ENCODE measurements at places on chromosomes 7 and 10.

GRCh38 chr7:126016722-126017121, 1087.1 kb upstream of the POT1 start:
- DNase-seq: no peak

GRCh38 chr10:26781797-26782196, 79.0 kb downstream of the ABI1 start:
- DNase-seq: peak; percentile 5

DNA sequence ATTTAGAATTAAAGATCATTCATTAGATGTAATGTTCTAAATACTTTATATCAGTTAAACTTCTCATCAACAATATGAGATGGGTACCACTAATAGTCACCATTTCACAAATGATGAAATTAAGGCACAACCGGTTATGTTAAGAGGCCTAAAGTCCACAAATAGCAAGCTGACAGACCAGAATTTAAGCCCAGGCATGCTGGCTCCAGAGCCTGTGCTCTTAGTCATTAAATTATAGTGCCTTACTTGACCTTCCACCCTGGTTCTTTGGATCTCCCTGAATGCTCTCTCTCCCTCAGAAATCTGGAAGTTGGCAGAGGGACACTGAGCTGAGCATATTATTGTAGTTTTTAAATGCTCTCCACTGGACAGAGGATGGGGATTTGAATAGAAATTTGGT, 3.6 kb downstream of the LIPN start:
- no peak for DNase-seq

- no peak for DNase-seq
These were observed 205.6 kb upstream of the PFKP start for GRCh38 chr10:2861632-2862210.

GRCh38 chr10:8731121-8732095, 676.9 kb downstream of the GATA3 start:
- DNase-seq: no peak

GRCh38 chr10:132481690-132482089, 55.9 kb upstream of the INPP5A start:
- no peak for DNase-seq

- no peak for DNase-seq
These were observed 568.0 kb downstream of the POM121L12 start for GRCh38 chr7:53603461-53603860.

DNA sequence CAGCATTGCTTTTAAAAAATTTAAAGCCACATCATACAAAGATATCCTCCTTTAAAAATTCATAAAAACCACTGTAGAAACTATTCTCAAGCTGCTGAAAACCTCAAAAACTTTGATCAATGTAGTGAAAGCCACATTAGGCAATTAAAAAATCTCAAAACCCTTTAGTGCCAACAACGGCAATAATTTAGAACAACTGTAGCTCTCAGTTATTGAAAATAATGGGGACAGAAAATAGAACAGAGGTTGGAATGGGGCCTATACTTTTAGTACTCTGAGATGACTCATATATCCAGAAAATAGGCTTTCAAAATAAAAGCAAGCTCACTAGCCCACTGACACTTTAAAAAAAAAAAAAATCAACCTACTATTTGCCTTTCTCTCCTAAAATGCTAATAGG, 87.5 kb downstream of the GSAP start:
- DNase-seq: no peak

DNA sequence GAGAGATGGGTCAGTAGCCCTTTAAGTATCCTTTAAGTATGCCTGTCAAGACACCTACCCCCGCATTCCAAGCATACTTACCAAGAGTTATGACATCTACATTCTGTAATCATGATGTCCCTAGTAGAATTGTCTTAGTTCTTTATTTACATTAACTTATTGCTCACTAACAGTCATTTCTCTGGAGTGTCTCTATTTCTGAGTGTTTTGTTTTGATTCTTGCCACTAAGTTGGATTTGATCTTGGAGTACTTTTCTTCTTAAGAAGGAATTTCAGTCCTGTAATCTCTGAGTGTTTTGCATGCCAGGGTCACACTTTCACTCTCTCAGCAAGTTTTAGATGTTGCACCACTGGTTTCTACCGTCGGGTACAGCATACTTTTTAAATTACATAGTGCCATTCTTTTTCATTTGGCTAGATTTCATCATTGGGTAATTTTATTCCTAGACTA, 1053.9 kb downstream of the KCNMA1 start:
- peak; percentile 83 for DNase-seq

- DNase-seq: no peak
These were observed 14.4 kb downstream of the CFAP70 start for GRCh38 chr10:73344269-73344668.

DNA sequence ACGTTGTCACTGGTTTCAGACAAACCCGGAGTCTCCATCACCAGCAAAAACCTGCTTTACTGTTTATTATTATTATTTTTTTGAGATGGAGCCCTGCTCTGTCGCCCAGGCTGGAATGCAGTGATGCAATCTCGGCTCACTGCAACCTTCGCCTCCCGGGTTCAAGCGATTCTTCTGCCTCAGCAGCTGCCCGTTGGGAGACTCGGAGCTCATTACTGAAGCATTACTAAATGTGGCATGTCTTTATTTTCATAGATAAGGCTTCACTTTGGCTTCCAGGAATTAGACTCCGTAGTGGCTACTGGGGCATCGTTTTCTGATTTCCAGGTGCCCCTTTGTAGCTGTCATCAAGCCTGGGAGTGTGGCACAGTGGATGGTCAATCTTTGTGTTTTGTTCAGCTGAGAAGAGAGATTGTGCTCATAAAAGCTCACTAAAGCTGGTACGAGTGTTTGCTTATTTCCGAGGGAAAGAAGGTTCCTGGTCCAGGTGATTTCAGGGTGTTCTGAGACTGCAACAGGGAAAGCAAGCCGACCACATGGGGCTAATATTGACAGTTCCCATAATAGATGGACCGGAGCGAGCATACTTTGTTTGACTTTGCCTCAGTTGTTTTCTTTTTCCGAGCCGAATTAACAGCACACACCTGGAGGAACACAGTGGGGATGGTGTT, 163.1 kb downstream of the CAMK1D start:
- DNase-seq: no peak

DNA sequence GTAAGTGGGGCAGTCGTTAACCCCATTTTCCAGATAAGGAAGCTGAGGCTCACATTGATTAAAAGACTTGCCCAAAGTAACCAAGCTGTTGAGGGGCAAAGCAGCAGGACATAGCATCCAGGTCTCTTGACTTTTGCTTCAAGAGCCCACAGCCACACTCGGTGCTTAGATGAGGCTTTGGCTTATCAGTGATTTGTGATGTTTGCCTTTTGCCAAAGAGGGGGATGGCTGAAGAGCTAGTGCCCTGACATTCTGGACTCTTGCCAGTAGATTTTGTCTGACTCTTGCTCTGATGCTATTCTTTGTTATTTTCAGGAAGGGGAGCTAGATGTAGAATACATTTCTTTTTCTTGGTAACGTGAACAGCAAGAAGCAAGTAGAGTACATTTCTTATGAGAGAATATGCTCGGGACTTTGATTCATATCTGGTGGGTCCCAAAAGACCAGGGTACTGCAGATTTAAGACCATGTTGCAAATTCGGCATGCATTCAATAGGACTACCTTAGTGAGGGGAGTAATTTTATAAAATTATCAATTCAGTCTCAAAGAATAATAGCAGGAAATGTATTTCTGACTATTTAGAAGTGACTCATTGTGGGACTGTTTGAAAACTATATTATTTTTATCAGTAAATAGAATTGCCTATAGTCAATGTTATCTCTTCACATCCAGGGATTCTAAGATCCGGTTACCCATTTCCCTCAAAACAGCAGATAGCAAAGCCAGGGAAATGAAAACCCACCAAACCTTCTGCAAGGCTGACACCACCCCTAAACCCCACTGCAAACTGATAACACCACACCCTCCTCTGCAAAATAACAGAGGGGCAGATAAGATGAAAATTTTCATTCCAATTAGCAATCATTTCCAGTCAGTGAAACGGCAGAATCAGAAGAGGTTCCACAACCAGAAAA, 180.0 kb upstream of the BMPER start:
- DNase-seq: no peak

GRCh38 chr10:98047009-98047741, 16.8 kb upstream of the CRTAC1 start:
- DNase-seq: no peak

- DNase-seq: peak; percentile 84
These were observed 1.5 kb downstream of the DUSP5 start for GRCh38 chr10:110498982-110499795.

GRCh38 chr7:106572394-106573124, 88.4 kb downstream of the CCDC71L start:
- DNase-seq: peak; percentile 13

- DNase-seq: no peak
These were observed 3.2 kb upstream of the DGKB start for GRCh38 chr7:14905764-14906163.

- no peak for DNase-seq
These were observed 129.0 kb downstream of the INHBA start for GRCh38 chr7:41573862-41574261.

GRCh38 chr7:51249187-51249945, 67.2 kb downstream of the COBL start:
- peak; percentile 53 for DNase-seq

DNA sequence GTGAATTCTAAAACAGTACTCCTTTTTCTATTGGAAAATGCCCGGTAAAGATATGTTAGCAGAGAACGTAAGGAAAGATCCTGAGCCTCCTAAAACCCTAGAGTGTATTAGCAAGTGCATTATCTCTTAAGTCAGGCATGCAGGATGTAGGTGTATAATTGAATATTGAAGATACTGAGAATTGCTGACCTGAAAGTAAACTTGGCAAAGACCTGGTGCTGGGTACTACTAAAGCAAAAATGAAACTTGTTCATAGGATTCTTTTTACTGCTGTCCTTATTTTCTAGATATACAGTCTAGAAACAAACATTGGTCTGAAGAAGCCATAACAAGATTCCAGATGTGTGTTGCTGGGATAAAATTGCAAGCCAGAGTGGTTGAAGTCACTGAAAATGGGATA, 18.8 kb upstream of the VWA2 start:
- no peak for DNase-seq

DNA sequence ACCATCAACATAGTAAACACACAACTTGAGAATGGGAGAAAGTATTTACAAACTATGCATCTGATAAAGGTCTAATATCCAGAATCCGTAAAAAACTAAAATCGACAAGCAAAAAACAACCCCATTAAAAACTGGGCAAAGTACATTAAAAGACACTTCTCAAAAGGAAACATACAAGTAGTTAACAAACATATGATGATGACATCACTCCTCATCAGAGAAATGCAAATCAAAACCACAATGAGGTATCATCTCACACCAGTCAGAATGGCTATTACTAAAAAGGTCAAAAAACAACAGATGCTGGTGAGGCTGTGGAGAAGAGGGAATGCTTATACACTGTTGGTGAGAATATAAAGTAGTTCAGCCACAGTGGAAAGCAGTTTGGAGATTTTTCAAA, 125.1 kb downstream of the TFPI2 start:
- DNase-seq: no peak

- no peak for DNase-seq
These were observed 33.9 kb downstream of the KMT2E start for GRCh38 chr7:105047932-105048331.

- no peak for DNase-seq
These were observed 203.0 kb upstream of the GPR26 start for GRCh38 chr10:123463181-123463580.

- no peak for DNase-seq
These were observed 260.9 kb downstream of the AHR start for GRCh38 chr7:17559388-17559787.

GRCh38 chr10:75399461-75400162, 2.0 kb downstream of the ZNF503 start:
- peak; percentile 72 for DNase-seq

DNA sequence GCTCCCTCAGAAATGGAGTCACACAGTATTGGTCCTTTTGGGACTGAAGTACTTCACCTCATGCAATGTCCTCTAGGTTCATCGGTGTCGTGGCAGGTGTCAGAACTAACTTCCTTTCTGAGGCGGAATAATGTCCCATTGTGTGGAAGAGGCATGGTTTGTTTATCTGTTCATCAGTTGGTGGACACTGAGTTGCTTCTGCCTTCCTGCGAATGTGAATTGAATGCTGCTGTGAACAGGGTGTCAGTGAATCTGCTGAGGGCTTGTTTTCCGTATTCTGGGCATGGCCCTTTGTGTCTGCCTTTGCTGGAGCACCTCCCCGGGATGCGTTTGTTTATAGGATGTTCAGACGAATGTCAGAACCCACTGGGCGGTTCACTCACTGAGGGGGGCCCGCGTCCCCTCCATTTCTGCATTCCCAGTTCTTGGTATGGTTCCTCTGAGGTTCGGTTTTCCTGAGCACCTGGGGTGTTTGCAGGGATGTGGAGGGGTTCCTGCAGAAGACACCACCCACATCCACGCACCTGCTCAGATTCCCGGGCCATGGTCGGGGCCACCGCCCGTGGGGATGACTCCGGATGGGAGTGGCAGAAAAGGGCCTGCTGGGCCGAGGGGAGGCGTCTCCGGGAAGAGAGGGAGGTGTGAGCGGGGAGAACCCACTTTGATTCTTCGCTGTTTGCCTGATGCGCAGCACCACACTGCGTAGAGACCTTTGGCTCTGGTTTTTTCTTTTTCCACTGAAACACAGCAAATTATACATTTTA, 33.1 kb downstream of the CHST12 start:
- DNase-seq: no peak

- no peak for DNase-seq
These were observed 28.1 kb downstream of the C10orf53 start for GRCh38 chr10:49707585-49707984.

- DNase-seq: peak; percentile 55
These were observed 236.2 kb downstream of the DNAJB9 start for GRCh38 chr7:108805808-108806397.

DNA sequence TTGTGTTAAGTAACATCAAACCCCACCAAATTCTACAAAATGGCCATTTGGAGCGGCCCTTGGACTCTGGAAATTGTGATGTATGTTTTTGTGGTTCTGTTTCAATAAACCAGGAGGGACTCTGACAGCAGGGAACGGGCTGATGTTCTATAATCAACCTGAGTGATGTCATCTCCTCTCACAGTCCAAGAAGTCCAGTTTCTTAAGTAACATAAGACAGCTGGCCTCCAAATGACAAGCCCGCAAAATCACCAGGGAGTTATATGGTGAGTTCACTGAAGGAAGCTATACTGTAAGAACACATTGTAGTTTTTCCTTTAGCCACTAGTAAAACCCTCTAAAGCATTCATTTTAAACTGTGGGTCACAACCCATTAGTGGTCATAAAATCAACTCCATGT, 34.0 kb downstream of the GOT1 start:
- DNase-seq: peak; percentile 24

DNA sequence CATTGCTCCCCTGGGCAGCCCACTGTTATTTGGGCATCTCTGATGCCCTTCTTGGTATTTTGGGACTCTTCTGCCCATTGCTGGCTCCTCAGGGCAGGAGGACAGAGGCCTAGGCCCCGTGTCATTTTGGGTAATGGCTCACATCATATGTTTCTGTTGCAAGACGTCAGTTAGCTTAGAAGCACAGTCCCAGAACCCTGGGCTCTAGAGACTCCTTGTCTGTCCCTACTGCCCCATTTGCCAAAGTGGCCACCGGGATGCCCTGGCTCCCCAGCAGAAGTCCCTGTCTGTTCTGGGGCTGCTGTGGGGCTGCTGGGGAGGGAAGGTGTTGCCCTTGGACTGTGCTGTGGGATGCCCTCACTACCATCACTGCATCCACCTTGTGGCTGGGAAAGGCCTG, 48.8 kb downstream of the ADCYAP1R1 start:
- DNase-seq: no peak
